Stimulated activated CD8-positive, alpha-beta memory T cell treated with anti-CD3 and anti-CD28 coated beads, Interleukin-7, amount 100 ng/mL, for 4 hours (primary cell): ENCODE measurements at places on chromosomes 11 and 22.

- DNase-seq = no peak
Measured at GRCh38 chr22:20589614-20590476, 82.4 kb downstream of the MED15 start.

DNA sequence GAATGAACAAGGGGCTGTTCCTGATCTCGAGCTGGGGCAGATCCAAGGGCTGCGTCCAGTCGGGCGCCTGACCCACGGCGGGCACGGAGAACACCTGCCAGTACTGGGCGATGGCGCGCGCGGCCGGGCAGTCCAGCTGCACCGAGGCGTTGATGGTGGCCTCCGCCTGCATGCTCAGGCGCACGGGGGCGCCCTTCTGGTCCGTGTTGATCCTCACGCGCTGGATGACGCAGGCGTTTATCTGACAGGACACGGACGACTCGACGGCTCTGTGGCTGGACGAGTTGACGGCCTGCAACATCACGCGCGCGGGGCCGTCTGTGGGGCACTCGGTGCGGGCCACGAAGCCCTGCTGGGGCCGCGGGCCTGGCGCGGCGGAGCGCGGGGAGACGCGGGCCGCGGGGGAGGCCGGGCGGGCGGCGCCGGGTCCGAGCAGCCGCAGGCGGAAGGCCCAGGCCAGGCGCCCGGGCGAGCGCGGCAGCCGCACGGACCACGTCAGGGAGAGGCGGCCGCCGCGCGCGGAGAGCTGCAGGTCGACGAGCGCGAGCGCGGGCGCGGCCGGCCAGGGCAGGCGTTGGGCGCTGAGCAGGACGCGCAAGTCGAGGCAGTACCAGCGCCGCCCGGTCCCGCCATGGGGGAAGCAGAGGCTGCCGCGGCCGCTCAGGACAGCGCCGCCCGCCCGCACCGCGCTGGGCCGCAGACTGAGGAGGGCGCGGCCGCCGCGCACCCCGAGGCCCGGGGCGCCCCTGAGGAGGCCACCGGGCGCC lies 511 bp downstream of the PKDREJ start:
- DNase-seq = peak; percentile 27

GRCh38 chr11:61947486-61948210 lies 2.5 kb upstream of the BEST1 start:
- peak; percentile 39 for DNase-seq

DNA sequence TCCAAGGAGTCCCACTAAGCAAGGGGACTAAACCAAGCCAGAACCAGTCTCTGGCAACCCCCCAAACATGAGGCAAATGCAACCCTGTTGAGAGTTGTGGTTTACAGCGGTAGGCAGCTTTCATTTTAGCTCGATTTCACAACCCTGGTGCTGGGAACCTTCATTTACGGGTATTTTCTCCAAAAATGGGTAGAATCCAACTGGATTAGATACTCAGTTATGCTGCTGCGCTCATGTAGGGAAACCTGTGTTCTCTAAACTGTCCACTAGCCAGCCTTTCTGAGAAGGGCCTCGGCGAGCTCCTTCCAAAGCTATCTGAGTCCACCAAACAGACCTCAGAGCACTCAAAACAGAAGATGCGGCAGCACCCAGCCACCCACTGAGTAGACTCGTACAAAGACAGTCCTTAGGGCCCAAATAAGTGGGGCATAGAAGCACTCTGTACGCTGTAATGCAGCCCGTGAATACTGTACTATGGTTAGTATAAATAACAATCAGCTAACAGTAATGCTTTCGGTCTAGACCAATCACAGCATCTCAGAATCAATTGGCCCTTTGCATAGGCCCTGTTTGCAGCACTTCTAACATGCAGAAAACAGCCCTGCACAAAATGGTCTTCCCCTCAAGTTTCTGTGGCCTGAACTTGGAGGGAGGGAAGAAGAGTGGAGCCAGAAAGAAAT lies 104.7 kb downstream of the ETS1 start:
- DNase-seq = no peak

GRCh38 chr11:111696556-111696955 lies 69.6 kb downstream of the PPP2R1B start:
- no peak for DNase-seq

GRCh38 chr11:95378789-95379188 lies 147.8 kb upstream of the SESN3 start:
- no peak for DNase-seq

GRCh38 chr22:41540006-41540315 lies 4.3 kb downstream of the POLR3H start:
- no peak for DNase-seq

DNA sequence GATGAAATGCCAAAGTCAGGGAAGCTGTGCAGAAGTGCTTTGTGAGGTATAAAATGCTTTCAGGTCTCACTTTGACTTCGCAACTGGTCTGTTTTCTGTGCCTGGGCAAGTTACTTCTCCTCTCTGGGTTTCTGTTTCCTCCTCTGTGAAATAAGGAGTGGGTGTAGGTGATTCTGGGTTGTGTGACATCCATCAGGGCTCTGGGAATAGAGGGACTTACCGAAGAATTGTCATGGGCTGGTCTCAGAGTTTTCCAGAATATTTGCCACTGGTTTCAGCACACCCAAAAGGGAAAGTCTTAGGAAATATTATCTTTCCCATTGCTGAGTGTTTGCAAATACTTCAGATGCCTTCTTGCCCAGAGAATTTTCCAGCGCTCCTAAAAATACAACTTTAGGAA lies 118.4 kb downstream of the KIAA1671 start:
- no peak for DNase-seq

- no peak for DNase-seq
Measured at GRCh38 chr22:19783586-19784383, 23.2 kb downstream of the TBX1 start.

DNA sequence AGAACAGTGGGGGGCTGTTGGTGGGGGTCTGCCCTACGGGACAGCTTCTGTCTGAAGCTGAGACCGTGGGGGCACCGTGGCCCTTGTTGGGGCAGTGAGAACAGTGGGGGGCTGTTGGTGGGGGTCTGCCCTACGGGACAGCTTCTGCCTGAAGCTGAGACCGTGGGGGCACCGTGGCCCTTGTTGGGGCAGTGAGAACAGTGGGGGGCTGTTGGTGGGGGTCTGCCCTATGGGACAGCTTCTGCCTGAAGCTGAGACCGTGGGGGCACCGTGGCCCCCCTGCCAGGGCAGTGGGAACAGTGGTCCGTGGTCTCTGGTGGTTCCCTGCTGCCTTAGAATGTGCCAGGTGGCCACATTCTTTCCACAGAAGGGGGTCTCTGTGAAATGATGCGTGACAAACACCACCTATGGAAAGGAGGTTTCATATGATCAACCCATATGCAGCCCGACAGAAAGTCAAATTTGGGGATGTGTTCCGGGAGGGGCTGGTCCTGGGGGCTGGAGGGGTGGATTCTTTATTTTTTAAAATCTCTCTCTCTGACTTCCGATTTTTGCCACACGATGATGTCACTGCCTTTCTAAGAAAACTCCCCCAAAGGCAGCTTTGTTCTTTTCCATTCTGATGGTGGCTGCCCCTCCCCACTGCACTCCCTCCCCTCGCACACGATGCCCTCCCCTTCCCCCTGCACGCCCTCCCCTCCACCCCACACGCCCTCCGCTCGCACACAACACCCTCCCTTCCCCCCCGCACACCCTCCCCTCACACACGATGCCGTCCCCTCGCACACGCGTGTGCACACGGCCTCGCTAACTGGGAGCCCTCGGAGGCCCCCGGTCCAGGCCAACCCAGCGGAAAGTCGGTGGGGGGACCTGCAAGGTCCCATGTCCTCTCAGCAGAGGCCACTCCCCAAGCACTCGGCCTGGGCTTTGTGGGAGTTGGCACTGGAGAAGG lies 1186.5 kb downstream of the BRD1 start:
- DNase-seq = no peak

GRCh38 chr11:16632295-16633200 lies 105.9 kb upstream of the C11orf58 start:
- no peak for DNase-seq

GRCh38 chr11:597166-597725 lies 18.5 kb downstream of the IRF7 start:
- DNase-seq = no peak

GRCh38 chr11:95690100-95690499 lies 99.5 kb downstream of the FAM76B start:
- DNase-seq = no peak

DNA sequence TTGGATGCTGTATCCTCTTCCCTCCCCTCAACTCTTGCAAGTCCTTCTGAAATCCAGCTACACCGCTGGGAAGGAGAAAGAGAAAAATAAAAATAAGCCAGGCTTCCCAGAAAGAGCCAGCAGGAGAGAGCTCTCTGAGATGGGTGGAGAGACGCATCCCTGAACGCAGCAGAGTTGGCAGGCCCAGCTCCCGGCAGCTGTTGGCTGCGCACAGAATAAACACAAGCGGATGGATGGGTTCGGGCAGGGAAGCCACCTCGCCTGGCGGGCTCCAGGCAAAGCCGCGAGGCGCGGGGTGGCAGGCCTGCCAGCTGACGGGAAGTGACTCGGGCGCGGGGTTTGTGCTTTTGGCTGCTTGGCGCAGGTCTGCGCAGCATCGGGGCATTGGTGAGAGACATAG lies 537.7 kb downstream of the MIAT start:
- no peak for DNase-seq

DNA sequence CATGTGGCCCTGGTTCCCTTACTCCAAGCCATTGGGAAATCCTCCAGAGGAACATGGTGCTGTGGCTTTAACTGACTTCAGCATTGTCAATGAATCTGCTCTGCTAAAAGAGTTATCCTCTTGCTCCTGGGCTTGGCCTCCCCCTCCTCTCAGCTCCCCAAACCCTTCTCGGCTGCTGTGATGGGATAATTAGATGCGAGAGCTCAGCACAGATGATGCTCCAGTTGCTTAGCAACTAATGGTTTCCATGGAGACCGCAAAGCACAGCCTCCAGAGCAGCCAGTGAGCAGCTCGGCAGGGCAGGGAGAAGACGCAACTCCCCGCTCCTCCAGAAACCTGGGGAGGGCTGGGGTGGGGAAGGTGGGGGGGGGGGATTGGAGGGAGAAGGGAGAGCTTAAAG lies 2.8 kb upstream of the UPK2 start:
- no peak for DNase-seq

DNA sequence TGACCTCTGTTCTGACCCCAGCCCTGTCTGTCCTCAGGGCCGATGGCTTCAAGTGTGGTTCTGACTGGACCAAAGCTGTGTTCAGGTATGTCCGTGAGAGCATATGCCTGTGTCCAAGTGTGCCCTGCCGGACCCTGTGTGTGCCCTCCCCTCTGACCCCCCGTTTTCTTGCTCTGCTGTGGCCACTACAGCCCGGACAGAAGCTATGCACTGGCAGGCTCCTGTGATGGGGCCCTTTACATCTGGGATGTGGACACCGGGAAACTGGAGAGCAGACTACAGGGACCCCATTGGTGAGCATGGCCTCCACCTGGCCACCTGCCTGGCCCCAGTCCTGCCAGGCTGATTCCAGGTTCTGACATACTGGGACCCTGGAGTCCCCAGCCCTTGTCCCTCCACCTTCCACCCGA lies 14.5 kb downstream of the ATG16L2 start:
- DNase-seq = no peak

GRCh38 chr11:8281266-8281665 lies 17.6 kb upstream of the LMO1 start:
- no peak for DNase-seq

DNA sequence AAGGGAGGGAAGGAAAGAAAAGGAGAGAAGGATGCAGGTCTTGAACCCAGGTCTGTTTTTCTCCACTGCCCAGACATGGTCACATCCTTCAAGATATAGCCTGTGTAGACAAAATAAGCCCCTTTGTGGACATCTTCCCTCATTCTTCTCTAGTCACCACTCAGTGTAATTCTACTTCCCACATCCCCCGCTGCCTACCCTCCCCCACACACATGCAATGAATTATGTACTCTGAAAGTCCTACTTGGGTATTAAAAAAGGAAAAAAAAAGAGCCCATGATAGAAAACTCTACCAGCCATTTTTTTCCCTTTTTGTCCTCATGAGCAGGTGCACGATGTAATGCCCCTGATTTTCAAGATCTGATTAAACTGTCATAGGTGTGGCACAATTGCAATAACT lies 346.0 kb downstream of the MN1 start:
- DNase-seq = no peak

DNA sequence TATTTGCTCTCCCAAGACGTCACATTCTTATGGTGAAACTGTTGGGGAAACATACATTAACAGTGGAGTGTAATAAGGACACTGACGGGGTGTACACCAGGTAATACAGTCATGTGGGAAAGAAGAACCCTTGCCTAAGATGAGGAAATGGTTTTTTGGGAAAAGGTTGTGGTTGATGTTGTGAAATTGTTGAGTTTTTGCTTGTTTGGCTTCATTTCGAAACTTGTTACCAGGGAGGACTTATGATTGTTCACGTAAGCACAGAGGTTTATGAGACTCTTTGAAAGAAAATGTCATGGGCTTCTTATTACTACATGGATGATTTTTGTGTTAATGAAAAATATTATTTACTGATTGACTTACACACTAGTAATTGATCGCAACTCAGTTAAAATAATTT lies 16.8 kb downstream of the ANO3 start:
- DNase-seq = no peak

DNA sequence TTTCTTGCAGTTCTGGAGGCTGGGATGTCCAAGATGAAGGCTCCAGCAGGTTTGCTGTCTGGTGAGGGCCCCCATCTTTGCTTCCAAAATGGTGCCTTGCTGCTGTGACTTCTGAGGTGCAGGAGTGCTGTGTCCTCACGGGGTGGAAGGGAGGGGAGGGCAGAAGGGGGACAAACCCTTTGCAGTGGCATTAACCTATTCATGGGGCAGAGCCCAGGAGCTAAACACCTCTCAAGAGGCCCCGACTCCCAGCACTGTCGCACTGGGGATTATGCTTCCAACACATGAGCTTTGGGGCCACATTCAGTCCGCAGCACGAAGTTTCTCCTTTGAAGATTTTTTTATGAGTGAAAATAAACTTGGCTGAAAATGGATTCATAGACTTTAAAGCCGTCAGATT lies 25.5 kb upstream of the OSBPL5 start:
- no peak for DNase-seq

DNA sequence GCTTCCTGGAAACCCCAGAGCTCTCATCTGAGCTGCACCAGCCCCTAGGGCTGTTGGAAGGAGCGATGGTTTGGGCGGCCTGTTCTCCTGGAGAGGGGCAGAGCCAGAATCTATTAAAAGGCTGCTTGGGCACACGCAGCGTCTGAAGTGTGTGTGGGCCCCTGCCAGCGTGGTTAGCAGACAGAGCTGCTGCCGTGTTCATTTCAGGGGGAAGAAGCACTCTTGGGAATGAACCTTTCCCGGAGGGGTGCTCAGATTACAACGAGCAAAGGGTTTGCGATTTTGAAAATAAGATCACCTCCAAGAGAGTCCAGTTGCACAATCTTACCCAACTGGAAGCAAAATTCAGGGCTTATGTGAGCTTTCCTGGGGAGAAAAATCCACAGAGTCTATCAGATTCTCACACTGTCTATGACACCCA lies 12.9 kb downstream of the ANO1 start:
- no peak for DNase-seq

DNA sequence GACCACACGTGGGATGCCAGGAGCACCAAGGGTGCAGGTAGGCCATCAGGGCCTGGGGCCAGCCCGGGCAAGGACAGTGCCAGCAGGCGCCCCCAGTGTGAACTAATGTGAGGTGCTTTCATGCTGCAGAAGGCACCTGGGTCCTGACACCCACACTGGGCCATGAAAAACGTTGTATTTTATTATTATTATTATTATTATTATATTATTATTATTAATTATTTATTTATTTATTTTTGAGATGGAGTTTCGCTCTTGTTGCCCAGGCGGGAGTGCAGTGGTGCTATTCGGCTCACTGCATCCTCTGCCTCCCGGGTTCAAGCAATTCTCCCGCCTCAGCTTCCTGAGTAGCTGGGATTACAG lies 1267.3 kb downstream of the BRD1 start:
- DNase-seq = no peak
